ENCODE measurements at places on chromosomes 3 and 15.
A peak's percentile ranks its signal among the peaks of the same experiment; 100 is the strongest.

DNA sequence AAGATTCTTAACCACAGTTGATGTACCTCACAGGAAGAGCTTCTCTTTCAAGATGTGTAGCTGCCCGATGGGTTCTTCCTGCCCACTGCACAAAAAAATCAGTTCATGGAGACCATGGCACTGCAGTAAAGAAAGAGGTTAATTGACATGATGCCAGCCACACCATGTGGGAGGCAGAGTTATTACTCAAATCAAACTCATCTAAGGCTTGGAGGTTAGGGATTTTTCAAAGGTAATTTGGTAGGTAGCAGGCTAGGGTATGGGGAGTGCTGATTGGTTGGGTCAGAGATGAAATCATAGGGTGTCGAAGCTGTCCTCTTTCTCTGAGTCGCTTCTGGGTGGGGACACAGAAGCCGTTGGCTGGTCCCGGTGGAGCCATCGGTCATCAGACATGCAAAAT lies 57.4 kb upstream of the BDH1 start:
- DNase-seq: no peak

DNA sequence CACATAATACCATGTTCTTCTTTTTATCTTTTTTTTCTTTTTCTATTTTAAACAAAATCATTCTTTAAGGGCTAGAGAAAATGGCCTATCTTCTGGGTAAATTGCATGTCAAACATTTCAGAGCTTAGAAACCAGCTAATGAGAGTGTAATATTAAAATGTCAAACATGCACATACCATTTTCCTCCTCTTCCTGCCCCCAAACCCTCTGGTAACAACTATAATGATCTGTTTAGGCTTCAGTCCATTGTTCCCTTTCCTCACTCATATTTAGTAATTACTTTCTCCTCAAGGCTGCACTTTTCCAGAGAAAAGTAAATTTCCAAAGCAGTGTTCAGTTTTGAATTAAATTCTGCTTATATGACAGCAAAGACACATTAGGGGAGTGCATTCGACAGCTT lies 224.3 kb upstream of the ROBO2 start:
- no peak for DNase-seq

- DNase-seq: no peak
Observed at GRCh38 chr3:81013360-81013759, 748.1 kb downstream of the GBE1 start.

DNA sequence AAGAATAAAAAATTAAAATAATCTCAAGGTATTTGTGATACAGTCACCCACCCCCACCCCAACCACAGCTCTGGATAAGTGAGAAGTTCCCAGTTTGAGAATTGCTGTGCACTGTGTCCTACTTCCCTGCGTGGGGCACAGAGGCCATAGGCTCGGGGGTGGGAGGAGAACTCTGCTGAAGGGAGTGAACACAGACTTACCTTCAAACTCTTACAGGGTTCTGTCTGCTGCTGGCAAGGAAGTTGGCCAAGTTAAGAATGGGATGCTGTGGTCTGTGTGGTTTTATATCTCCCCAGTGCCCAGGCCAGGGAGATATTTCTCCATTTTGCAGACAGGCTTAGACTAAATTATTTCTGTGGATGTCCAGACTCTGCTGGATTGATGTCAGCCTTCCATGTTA lies 37.6 kb downstream of the SPTSSB start:
- no peak for DNase-seq

GRCh38 chr15:41018534-41018933 lies 65.3 kb downstream of the CHAC1 start:
- DNase-seq: no peak

- peak; percentile 24 for DNase-seq
Observed at GRCh38 chr3:42831321-42831713, 22.1 kb downstream of the ACKR2 start.
